Fibroblast of mammary gland (primary cell): ENCODE measurements at places on chromosomes 7 and 10.

GRCh38 chr7:132244903-132245480 is 331.3 kb downstream of the PLXNA4 start:
- DNase-seq, result no peak

GRCh38 chr10:94571528-94571927 is 25.9 kb downstream of the HELLS start:
- peak; percentile 43 for DNase-seq

- peak; percentile 37 for DNase-seq
Observed at GRCh38 chr7:131302876-131303707, 24.6 kb upstream of the MKLN1 start.

DNA sequence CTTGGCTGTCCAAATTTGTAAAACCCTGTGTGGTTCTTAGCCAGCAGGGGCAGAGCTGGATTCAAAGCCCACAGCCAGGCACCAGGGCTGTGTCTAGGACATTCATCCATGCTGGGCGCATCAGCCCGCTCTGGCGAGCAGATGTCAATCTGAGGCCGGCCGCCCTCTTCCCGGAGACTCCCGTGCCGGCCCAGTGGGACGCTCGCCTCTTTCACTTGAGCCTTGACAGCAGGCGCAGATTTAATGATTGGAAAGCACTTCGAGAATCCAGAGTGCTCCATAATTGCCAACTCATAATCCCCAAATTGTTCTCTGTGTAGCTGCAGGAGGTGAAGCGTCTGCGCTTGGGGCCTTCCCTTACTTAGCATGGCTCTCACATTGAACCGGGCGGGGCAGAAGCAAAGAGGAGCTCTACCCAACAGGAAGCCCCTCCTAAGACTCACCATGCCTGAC is 36.7 kb downstream of the SLIT1 start:
- DNase-seq, result no peak

DNA sequence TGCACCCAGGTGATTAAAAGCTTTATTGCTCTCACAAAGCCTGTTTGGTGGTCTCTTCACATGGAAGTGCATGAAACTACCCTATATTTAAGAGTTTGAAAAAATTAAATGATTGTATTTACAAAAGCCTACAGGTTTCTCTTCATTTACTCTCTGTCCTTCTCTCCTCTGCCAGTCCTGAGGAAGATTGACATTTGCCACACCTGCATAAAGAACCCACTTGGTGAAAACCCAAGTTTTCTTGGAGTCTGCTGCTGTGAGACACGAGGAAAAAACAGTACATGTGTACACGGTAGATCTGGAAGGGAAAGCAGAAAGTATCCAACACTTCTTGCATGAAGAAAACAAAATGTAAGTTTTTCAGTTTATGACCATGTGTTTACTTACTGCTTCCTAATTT is 994.4 kb upstream of the POT1 start:
- no peak for DNase-seq

DNA sequence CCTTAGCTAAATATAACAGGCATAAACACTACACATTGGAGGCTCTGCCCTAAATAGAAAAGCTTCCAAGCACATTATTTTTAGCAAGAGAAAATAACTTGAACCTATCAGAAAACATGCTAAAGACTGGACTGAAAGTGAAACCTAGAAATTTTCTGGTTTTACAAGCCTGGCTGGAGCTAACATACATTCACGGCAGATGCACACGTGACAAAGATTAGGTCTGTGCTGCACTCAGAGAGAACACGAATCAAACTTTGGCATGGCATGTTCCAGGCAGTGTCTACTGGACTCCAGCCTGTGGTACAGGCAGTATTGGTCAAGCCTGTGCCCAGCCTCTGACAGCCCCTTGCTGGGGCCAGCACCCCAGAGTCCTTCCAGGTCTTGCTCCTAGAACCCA is 94.1 kb upstream of the PCBD1 start:
- no peak for DNase-seq

GRCh38 chr7:78472519-78472918 is 673.9 kb downstream of the PHTF2 start:
- DNase-seq, result peak; percentile 77

GRCh38 chr10:111087331-111087756 is 10.5 kb downstream of the ADRA2A start:
- DNase-seq, result no peak

DNA sequence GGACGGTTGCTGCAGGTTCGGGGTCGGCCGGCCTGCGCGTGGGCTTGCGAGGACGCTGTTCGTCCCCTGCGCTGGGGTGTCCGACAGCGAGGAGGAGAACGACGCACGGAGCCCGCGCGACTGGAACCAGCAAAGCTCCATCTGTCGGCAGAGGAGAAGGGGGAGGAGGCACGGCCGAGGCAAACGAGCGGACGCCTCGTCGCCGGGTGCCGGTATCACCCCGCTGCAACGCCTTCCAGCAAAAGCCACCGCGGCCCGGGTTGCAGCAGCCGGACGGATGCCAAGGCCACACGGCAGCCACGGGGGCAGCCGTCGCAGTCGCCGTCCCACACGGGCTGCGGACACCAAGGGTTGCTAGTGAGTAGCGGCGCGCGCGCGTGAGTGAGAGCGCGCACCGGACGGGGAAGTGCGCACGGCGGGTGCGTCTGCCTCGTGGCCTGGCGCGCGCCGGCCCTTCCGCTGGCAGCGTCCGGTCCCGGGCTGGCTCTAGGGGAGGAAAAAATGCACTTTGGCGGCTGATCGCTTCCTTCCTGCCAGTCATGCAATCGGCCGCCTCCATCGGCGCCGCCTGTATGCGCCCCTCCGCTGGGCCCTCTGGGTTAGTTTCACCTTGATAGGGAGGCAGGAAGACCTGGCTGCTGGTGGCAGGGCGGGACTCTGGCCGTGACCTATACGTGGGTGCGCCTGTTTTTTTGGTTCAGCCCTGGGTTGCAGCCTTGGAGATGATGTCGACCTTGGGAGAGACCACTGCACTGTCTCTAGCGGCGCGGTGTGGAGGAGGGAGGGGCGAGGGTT is 434 bp downstream of the STAMBPL1 start:
- DNase-seq, result peak; percentile 78

- DNase-seq, result peak; percentile 74
Observed at GRCh38 chr7:137977173-137977572, 24.7 kb downstream of the CREB3L2 start.

GRCh38 chr10:29860166-29860565 is 199.2 kb downstream of the JCAD start:
- DNase-seq, result no peak

GRCh38 chr7:137882806-137883205 is 36.0 kb upstream of the DGKI start:
- peak; percentile 71 for DNase-seq

DNA sequence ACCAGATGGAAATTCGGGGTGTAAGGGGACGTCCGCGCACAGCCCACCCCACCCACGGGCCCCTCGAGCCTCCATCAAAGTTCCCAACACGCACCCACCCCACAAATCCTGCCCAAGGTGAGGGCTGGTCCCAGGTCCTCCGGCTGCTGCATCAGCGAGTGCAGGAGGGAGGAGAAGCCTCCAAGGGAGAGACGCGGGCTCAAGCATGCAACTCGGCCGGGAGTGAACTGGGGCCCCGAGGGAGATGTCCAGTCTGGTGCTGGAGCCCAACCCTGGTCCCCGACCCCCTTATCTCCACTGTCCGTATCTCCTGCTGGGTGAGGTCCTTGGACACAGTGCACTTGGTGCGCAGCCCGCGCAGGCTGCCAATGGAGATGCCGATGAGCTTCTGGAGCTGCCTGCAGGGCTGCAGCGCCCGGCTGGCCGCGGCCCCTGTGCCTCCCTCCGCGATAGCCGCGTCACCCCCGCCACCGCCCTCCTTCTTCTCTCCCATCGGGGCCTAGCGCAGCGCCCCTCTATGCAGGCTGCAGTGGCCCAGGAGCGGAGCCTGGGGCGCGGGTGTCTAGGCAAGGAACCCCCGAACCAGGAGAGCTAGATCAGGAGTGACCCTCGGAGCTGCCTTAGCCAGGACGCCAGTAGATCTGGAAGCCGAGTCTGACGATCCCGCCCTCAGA is 489.2 kb downstream of the ZNF33B start:
- DNase-seq, result peak; percentile 8

GRCh38 chr7:32569388-32570289 is 74.3 kb downstream of the AVL9 start:
- no peak for DNase-seq

GRCh38 chr10:75733135-75733890 is 301.9 kb downstream of the LRMDA start:
- no peak for DNase-seq

DNA sequence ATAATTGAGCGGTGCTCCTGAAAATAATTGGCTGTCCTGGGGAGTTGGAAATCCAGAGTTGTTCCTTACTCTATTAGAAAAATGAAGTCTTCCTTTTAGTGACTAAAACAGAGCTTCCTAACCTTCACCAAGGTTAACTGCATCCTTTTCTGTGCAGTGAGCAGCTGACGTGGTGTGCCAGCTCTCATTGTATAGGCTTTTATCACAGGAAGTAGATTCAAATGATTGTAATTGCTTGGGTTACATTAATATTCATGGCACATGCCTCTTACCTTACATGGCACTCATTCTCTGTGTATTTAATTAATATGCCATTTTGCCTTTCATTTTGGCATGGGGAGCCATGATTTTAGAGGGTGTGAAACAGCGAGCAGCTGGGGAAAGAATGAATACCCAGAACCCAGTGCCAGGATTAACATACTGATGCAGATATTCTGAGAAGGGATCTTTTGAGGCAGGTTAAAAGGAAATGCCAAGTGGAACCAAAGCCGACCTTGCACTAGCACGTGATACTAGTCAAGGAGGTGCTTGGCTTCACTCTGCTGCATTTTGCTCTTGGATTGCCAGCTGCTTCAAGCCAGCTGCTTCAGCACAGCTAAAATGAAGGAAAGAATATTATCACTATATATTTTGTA is 115.3 kb downstream of the ST7 start:
- DNase-seq, result no peak

DNA sequence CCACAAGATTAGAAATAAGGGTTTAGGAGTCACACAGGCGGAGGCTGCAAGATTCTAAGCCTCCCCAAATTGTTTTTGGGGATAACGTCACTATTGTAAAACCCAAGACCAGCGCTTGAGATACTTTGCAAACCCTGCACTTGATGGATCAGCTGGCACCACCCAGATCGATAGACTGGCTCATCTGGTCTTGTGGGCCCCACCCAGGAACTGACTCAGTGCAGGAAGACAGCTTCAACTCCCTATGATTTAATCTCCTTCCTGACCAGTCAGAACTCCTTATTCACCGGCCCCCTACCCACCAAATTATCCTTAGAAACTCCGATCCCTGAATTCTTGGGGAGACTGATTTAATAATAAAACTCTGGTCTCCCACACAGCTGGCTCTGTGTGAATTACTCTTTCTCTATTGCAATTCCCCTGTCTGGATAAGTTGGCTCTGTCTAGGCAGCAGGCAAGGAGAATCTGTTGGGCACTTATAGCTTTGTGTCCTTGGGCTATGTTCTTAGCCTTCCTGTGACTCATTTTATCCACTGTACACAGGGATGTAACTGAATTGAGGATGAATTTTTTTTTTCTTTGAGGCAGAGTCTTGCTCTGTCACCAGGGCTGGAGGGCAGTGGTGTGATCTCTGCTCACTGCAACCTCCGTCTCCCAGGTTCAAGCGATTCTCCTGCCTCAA is 64.4 kb upstream of the CARD11 start:
- DNase-seq, result no peak

DNA sequence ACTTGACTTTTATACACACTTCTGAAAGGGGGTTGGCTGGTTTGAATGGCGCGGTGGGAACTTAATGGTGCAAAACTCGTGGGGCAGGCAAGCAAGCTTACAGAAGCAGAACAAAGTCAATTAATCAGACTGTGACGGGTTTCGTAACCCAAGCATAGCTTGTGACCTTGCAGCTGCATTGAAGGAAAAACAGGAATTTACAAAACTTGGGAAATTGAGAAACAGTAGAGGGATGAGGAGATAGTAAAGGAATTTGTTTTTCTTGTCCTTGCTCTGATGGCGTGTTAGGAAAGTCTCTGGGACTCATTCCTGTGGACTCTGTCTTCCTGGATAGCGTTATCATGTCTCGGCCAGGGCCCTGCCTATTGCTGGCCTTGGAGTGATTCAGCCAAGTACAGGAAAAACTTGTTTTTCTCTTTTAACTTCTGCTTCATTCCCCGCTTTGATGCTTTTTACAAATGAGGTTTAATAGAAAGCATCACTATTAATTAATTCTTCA is 220.0 kb upstream of the KCND2 start:
- DNase-seq, result peak; percentile 99

DNA sequence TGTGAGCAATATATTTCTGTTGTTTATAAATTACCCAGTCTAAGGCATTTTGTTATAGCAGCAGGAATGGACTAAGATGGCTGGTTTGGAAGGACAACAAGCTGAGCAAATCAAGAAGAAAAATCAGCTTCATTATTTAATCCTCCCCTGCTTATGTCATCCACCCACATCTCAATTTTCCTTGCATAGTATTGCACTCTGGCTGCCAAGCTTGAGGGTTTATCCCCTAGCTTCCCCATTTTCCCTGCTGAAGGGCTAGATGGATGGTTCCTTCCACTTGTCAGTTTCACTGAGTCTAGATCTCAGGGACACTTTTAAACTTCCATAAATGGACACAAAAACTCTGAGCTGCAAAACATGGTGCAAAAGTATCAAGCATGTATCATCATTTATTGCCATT is 75.2 kb upstream of the LAMB4 start:
- no peak for DNase-seq

GRCh38 chr7:50274361-50274760 is 30.2 kb upstream of the IKZF1 start:
- no peak for DNase-seq

GRCh38 chr10:78759456-78760120 is 309.2 kb upstream of the ZMIZ1 start:
- no peak for DNase-seq

DNA sequence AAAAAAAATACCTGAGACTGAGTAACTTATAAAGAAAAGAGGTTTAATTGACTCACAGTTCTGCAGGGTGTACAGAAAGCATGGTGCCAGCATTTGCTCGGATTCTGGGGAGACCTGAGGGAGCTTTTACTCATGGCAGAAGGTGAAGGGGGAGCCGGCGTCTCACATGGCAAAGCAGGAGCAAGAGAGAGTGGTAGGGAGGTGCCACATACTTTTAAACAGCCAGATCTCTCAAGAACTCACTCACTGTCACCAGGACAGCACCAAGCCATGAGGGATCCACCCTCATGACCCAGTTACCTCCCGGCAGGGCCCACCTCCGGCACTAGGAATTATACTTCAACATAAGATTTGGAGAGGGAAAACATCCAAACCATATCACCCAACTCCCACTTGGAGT is 25.8 kb downstream of the MSRB2 start:
- DNase-seq, result no peak

GRCh38 chr7:7799138-7799537 is 80.7 kb upstream of the RPA3 start:
- peak; percentile 51 for DNase-seq

- no peak for DNase-seq
Observed at GRCh38 chr7:115632636-115633035, 397.9 kb downstream of the TFEC start.
